ENCODE measurements at places on chromosomes 2 and 18. TPM values are rescaled to one million over a fixed set of nuclear protein-coding genes. Genes with fewer than 3 reads are reported as not detected.
A peak's percentile ranks its signal among the peaks of the same experiment; 100 is the strongest.

- no peak for DNase-seq
These were observed 167.6 kb upstream of the NYAP2 start for GRCh38 chr2:225231900-225232299.

GRCh38 chr2:109563980-109564550 is 49.7 kb downstream of the SEPTIN10 start:
- DNase-seq, result no peak

GRCh38 chr2:190974629-190975361 is 39.2 kb downstream of the STAT1 start:
- no peak for DNase-seq

- no peak for DNase-seq
These were observed 383.4 kb downstream of the CBLN2 start for GRCh38 chr18:72160510-72161445.

DNA sequence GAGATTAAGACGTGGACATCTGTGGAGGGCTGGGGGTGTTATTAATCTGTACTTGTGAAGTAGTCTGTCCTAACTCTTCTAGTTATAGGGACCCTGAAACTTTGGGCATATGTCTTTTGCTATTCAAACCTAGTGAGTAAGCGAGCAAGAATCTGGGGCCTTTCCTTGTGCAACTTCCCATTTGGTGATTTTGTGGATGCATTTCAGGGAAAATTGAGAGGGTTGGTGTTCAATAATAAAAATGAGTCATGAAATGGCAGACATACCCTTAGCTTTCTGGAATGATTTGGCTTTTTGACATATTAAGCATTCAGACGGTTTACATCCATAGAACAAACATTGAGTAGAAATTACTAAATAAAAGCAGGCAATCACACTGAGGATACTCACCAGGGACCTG is 17.0 kb downstream of the COL4A4 start:
- no peak for DNase-seq

DNA sequence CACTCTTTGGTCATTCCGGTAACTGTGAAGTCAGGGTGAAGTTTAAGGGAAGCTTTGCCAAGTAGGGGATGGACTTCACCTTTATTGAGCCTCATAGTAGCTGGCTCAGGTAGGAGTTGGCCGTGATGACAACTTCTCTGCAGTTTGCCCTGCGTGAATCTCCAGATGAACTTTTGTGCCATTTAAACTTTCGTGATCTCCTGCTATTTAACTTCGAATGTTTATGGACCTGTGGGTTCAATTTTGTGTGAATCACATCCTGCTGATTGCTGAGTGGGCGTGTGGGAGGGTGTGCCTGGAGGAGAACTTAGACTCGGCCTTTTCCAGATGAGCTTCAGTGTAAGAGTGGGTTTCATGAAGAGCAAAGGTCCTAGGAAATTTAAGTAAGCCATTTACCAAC is 4.2 kb downstream of the UGT1A1 start:
- DNase-seq, result peak; percentile 37

SH3BP4 gene
- total RNA-seq, result 78.6 TPM

TUBB8B gene
- total RNA-seq, result 3.9 TPM

COA5 gene
- total RNA-seq, result 36.4 TPM

NPPC gene
- not detected for total RNA-seq
